Activated naive CD4-positive, alpha-beta T cell treated with anti-CD3 and anti-CD28 coated beads, Interleukin-2, amount 50 U/mL, for 72 hours (primary cell): ENCODE measurements at places on chromosomes 13 and 19.

- peak; percentile 40 for DNase-seq
These were observed 6.3 kb downstream of the MAP1S start for GRCh38 chr19:17725422-17726078.

DNA sequence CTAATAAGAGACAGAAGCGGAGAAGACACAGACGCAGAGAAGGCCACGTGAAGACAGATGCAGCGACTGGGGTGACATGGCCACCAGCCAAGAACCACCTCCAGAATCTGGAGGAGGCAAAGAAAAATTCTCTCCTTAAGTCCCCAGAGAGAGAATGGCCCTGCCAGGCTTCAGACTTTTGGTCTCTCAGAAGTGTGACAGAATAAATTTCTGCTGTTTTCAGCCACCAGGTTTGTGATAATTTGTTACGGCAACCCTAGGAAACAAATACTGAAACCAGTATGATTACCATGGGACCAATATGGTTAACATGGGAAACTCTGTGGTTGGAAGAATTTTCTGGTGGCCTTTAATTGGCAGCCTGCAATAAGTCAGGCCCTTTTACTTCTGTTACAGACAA is 63.9 kb upstream of the DOCK9 start:
- DNase-seq = no peak

DNA sequence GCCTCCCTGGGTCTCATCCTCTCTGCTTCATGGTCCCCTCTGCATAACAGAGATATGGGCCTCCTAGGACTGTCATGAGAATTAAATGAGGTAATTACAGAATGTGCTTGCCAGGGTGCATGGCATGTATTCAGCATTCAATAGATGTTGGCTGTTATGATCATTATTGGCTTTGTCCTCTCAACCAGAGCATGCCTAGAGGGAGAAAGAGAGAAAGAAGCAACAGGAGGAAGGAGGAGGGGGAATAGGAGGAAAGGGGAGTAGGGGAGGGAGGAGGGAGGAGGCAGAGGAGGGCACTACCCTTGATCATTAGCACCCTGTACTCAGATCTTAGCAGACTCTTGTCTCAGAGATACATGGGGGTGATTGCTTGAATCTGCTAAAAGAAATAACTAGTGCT is 41.0 kb upstream of the SIAH3 start:
- DNase-seq = no peak

DNA sequence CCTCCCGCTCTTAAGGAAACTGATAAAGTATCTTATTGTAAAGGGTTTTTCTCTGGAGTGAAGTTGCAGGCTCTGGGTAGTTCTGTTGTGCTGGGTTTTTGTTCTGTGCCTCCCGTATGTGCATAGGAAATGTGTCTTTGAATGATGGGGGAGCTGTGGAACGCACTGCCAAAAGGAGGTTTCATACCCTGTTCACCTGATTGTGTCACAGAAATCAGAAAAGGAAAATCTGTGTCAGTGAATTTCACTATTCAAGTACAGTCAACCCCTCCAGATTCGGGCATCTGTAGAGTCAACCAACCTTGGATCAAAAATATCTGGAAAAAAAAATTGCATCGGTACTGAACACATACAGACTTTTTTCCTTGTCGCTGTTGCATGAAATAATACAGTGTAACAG is 127.8 kb downstream of the MRPL57 start:
- DNase-seq = no peak

DNA sequence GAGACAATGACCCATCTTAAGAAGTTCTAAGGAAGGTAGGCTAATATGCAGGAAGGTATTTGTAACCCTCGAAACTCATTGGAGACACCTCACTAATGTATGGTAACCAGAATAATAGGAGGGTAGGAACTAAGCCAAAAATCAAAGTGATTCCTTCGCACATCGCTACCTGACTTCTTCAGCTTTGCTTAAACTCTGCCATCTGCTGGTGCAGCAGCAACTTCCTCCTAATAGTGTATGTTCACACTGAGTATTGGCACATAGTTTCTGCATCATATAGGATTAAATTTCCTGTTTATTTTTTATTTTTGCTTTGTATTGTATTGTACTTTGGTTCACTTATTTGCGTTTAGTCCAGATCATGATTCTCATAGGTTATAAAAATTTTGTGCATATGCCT is 676.2 kb downstream of the GPC5 start:
- DNase-seq = no peak

- no peak for DNase-seq
These were observed 702.3 kb downstream of the DIAPH3 start for GRCh38 chr13:59461411-59461810.
